ENCODE measurements at places on chromosomes 4 and X.
A peak's percentile ranks its signal among the peaks of the same experiment; 100 is the strongest.

- no peak for DNase-seq
Observed at GRCh38 chr4:174036111-174036510, 247.4 kb downstream of the FBXO8 start.

GRCh38 chrX:150676221-150676620, 17.0 kb upstream of the MTMR1 start:
- peak; percentile 79 for DNase-seq

GRCh38 chrX:110678591-110678990, 117.0 kb downstream of the CHRDL1 start:
- no peak for DNase-seq

DNA sequence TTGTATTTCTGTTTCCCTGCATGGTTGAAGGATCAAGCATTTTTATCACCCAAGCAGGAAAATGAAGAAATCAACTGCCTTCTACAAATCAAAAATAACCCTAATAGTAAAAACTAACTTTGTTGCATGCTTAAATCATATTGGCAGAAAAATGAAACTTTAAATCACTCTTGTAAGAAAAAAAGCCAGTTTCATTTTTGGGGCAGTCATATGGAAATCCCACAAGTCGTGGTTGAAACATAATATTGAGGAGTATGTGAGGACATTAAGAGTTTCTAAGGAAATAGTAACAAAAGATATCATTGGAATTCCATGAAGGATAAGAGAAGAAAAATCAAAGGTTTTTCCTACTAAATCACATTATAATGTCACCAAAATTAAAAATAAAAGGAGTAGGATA, 8.4 kb downstream of the TEC start:
- DNase-seq: no peak

GRCh38 chrX:132634521-132634920, 145.7 kb upstream of the MBNL3 start:
- no peak for DNase-seq

DNA sequence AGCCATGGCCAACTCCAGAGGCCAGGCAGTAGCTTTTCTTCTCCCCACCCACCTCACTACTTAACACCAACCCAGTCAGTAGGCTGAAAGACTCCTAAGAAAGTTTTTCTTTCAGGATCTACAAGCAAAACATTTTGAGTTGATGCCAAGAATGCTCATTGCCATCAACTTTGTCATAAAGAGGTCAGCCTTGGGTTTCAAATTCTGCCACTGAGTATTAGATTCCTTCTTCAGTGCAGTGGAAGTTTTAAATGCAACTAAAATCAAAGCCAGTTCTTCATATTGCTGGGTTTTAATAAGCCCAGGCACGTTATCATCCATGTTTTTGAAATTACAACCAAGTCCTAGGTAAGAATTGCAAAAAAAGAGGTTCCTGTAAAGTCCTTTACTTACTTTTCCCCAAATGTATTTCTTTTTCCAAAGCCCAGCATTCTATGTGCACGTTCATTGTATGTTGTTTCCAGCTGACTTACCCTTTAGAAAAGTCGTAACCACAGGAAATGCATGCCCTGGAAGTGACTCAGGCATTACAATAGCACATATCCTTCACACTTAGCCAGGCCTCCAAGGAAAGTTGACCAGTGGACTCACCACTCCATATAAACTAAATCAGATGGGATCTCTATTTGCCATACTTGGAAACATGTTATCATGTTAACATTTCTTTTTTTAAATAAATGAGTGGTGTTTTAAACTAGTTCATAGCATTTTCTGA, 229.9 kb downstream of the SOX3 start:
- DNase-seq: no peak

All from NCI-H446 treated with DMSO at 0.1 percent for 48 hours (cell line).